ENCODE measurements at places on chromosomes 11 and 22.

DNA sequence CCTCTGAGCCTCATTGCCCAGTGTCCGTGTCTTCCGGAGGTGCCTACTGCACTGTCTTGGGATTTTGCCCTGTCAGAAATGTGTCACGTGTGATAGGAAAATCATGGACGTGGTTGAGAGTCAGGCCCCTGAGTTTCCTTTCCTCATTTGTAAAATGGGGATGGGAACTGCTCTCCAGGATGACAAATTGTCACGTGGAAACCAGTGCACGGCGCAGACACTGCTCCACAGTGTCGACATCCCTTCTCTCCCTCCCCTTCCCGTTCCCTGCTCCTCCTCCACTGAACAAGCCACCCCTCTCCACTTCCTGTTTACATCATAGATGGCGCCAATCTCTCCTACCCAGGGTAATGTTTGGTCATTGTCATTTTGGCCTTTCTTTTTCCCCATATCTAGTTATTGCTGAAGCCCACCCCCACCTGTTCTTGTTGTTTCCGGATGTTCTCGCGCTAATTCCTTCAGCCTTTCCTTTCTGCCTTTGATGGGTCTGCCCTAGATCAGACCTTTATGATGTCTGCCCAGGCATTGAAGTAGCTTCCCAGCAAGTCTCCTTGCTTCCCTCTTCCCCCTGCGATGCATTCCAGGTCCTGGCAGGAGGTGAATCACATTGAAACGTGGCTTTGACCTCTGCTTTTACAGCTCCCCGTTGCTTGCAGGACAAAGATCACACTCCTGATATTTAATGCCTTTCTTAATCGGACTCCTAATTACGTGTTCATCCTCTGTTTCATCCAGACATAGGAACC lies 91.8 kb downstream of the TBC1D22A start:
- no peak for DNase-seq

- peak; percentile 11 for DNase-seq
Observed at GRCh38 chr11:70888061-70888460, 364.3 kb downstream of the SHANK2 start.

DNA sequence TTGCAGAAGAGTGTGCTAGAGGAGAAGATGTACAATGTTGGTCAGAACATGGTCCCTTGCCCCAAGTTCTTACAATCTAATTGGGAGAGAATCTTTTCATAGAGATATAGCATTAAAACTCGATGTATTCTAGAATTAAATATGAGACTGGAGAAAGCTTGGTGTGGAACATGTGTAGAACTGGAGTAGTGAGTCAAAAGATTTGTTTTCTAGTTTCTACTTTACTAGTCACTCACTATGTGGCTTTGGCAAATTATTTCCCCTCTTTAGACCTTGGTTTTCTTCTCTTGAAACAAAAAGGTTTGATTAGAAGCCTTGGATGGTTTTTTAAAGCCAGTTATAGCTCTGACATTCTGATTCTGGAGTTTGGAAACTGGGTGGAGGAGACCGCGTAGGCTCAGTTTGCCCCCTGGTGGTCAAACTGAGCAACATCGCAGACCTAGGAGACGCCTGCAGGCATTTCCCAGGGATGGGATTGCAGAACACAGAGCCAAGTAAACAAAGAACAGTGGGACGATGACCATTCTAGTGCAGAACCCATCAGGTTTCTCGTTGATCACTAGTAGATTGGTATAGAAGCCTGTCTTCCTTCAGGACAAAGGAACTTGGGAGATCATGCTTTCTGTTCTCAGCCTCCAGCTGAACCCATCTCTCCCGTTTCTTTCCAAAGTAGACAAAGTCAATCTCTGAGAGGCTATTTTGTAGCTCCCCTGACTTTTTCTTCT lies 8.5 kb upstream of the CHRDL2 start:
- DNase-seq, result peak; percentile 42

- DNase-seq, result no peak
Observed at GRCh38 chr11:68116974-68117373, 4.2 kb downstream of the CHKA start.

- DNase-seq, result no peak
Observed at GRCh38 chr11:111573821-111574249, 28.4 kb upstream of the SIK2 start.

- no peak for DNase-seq
Observed at GRCh38 chr22:42743501-42743991, 22.9 kb upstream of the A4GALT start.

DNA sequence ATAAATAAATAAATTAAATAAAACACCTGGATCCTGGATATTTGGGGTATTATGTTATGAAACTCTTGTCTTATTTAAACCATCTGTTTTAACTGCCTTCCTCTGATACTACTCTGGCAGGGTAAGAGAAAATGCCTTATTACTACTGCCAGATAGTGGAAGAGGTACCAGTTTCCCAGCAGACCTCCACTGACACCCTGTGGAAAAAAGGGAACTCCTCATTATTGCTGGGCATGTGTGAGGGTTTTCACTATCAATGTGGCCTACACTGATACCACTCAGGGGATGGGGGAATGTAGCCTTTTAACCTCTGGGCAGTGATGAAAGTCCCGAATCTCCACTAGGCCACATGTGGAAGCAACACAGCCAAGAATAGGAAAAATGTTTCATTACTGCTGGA lies 121.0 kb downstream of the LUZP2 start:
- DNase-seq, result no peak

- no peak for DNase-seq
Observed at GRCh38 chr22:37638391-37639069, 939 bp upstream of the SH3BP1 start.

GRCh38 chr11:26820739-26821138 lies 98.9 kb upstream of the SLC5A12 start:
- no peak for DNase-seq

- no peak for DNase-seq
Observed at GRCh38 chr11:16926883-16927626, 87.2 kb downstream of the PLEKHA7 start.
